Renal pelvis (tissue), 12 donors: ENCODE measurements at places on chromosomes 4 and X.

GRCh38 chr4:133151341-133151690 is 2.2 kb downstream of the PCDH10 start:
- no peak for DNase-seq

DNA sequence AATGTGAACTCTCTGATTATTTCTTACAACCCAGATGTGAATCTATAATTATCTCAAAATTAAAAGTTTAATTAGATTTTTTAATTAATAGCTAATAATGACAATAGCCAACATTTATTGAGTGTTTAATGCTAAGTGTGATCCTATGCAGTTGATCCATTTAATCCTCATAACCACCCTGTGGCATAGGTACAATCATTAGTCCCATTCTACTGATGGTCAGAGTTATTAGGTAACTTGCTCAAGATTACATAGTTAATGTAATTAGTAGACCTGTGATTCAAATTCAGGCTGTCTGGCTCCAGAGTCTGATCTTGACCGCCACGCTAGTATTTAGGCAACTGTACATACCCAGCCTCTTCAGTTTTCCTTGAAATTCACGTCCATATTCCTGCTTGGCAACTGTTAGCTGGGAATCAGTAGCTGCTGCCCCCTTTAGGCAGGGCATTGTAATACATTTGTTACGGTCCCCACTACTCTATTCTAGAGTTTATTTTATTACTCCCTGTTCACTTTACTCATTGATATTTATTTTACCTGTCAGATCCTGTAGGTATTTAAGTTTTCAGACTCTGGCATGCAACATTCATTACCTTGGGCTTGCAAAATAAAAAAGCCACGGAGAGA is 20.6 kb upstream of the TEC start:
- DNase-seq = no peak

DNA sequence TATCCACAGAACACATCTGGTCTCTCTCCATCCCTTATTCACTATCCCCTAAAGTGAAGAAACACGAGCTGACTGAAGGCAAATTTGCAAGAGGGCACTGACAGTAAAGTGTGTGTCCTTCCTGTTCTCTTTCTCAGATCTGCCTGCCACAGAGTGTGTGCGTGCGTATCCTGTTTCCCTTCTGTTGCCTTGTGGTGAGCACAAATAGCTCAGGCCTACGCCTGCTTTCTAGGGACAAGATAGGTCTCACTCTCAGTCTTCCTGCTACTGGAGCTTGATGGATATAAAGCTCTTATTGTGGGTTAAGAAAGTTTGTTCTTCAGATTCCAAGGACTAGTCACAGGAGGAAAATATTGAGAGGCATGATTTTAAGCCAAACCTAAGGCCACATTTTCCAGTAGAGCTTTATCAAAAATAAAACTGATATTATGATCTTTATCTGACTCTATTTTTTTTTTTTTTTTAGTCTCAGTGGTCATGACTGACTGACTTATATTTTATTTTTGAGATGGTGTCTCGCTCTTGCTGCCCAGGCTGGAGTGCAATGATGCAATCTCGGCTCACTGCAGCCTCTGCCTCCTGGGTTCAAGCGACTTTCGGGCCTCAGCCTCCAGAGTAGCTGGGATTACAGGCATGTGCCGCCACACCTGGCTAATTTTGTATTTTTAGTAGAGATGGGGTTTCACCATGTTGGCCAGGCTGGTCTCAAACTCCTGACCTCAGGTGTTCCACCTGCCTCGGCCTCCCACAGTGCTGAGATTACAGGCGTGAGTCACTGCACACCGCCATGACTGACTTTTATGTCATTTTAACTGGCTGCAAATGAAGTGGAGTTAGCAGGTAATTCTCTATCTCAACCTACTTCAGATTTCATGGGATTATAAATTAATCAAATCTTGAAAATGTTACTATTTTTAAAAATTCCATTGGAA is 140.3 kb upstream of the SH3RF1 start:
- peak; percentile 60 for DNase-seq

- DNase-seq = no peak
These were observed 129.7 kb downstream of the FRAS1 start for GRCh38 chr4:78186597-78187543.

GRCh38 chr4:41360921-41361793 is 104.4 kb downstream of the UCHL1 start:
- DNase-seq = no peak

GRCh38 chr4:94570558-94570957 is 118.8 kb downstream of the PDLIM5 start:
- peak; percentile 44 for DNase-seq

GRCh38 chr4:15186149-15186548 is 183.9 kb downstream of the CPEB2 start:
- DNase-seq = no peak

- peak; percentile 1 for DNase-seq
These were observed 269.4 kb upstream of the FAT4 start for GRCh38 chr4:125045311-125045710.

GRCh38 chrX:103839404-103839803 is 7.3 kb upstream of the RAB9B start:
- DNase-seq = no peak

- DNase-seq = no peak
These were observed 17.3 kb upstream of the NDUFC1 start for GRCh38 chr4:139319571-139319970.

DNA sequence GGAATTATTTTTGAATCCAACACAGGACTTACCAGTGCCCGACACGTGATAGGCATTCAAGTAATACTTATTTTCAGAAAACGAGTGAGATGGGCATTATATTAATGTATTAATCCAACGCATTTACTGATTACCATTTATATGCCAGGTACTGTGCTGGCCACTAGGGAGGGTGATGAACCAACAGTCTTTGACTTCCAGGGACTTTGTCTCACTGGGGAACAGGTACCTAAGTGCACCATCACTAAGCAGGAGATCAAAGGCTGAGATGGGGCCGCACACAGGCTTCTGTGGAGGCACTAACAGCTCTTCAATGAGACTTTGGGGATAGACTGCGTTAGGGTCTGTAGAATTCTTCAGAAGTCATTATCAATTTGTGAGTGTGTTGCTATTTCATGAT is 5.7 kb upstream of the TADA2B start:
- no peak for DNase-seq

DNA sequence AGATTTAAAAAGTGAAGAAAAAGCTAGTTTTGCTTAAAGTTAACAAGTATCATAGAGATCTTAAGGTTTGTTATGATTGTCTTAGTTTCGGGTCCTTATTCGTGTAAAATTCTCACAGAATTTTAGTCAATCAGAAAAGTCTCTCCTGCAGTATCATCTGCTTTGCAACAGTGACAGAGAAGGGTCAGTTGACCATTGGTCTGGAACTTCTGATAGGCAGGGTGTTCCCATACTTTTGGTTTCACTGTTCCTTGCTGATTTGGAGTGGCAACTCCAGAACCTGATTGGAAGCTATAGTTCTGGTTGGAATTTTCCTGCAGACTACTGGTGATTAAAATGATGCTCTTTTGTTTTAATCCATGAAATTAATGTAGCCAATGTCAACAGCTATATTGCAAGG is 1.8 kb downstream of the IL15 start:
- no peak for DNase-seq

DNA sequence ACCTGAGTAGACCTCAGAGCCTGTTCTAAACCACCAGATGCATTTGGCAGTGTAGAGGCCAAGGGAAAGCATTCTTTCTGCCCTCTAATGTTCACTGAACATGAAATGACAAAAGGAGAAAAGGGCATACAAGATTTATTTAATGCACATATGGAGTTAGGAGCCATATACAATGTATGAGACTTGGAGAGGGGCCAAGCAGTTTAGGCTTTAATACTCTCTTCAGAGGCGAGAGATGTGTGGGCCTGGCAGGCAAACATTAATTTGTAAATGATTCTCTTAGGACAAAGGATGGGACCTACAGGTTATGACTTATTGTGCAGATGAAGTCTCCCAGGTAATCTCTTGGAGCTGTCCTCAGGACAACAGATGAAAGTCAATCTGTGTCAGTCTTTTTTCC is 631.9 kb downstream of the ADGRL3 start:
- no peak for DNase-seq

DNA sequence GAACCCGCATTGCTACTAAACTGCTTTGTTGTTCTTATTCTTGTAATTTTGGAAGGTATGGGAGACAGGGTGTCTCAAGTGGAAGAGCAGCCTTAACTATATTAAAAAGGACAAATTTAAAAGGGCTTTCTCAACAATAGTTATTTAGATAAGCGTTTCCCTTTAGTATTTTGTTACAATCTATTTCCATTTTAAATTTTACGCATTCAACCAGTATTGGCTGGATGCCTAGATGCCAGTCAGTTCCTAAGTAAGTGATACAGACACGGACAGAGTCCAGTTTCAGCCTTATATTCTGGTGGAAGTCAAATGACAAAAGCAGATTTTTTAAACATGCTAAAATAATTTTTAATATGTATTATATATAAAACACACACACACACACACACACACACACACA is 28.3 kb downstream of the FAT1 start:
- DNase-seq = no peak

DNA sequence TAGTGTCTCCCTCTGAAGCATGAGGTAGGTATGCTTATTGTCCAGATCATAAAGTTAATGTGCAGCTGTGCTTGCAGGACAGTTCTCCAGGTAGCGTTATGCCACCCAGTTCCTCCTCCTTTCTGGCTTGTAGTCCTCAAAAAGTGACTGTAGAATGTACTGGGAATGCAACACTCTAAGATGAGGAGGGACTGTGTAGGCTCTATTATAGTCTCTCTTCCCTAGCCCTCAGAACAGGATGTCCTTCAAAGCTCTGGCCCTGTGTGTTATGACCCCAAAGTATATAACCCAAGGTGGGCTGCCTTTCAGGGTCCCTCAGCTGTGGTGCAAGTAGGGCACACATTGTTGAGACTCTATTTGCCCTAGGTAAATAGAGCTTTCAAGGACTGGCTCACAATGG is 20.8 kb upstream of the MANBA start:
- DNase-seq = no peak

DNA sequence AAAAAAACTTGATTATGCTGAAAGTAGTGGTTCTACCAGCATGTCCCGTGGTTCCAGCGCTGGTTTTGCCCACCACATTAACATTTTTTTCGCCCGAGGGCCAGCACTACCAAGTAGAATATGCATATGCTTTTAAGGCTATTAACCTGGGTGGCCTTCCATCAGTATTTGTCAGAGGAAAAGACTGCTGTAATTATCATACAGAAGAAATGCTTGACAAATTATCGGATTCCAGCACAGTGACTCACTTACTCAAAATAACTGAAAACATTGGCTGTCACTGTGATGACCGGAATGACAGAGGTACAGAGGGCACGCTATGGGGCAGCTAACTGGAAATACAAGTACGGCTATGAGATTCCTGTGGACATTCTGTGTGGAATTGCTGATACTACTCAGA is 34.6 kb downstream of the PRPS2 start:
- DNase-seq = no peak

DNA sequence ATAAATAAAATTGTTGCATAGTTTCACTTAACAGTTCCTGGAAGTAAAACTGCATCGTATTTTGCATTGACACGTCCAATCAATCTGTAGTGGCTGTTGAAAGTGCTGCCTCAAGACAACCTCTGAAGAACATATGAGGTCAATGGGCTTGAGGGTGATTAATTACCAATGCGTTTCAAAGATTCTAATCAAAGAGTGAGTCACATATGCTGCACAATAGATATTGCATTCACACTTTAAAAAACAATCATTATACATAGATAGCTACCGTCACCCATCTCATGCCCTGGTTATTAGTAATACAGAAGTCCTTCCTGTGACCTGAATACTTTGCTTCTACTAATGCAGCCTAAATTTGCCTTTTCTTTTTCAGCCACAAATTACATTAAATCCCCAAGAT is 743.3 kb upstream of the SLIT2 start:
- no peak for DNase-seq

GRCh38 chr4:41069257-41069656 is 145.1 kb downstream of the APBB2 start:
- DNase-seq = peak; percentile 64

- no peak for DNase-seq
These were observed 101.0 kb downstream of the HMX1 start for GRCh38 chr4:8770518-8771257.

DNA sequence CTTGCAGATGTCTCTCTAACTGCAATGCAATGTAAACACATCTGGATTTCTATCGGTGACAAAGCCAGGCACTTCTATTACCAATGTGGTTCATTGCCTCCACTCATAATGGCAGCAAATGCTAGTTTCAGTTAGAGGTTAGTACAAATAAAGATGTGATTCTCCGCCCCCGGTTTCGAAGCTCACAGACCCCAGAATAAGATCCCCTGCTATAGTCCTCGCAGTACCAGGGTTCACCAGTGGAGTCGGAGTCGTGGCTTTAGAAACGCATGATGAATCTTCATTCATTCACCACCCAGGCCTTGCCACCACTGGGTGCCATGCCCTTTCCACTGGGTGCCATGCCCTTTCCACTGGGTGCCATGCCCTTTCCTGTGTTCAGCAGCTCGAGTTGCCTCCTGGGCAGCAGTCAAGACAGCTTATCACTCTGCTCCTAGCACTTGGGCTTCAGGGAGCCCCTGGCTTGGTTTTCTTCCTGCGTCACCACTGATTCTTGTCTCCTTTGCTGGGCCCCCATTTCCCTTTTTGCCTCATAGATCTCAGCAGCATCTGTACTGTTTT is 3.5 kb upstream of the NAA10 start:
- no peak for DNase-seq

DNA sequence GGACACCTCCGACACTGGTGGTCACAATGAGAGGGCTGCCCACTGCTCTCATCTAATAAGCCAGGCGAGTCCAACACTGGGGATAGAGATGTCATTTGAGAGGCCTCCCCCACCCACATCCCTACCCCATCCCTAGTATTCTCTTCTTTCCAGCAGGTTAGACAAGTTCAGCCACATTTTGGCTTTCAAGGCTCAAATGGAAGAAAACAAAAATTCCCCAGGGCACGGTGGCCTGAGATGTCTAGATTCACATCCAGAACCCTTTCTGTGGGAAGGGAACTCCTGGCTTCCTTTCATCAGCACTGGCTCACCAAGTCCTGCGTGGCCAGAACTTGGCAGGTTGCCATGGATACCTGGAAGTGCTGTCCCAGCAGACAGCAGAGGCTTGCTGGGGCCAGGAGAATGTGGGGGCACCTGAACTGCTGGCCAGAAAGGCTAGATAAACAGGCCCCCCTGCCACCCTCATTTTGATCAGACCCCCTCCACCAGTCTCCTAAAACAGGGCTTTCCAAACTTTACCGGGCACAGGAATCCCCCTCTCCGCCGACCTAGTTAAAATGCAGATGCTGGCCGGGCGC is 1.3 kb upstream of the NYX start:
- no peak for DNase-seq

DNA sequence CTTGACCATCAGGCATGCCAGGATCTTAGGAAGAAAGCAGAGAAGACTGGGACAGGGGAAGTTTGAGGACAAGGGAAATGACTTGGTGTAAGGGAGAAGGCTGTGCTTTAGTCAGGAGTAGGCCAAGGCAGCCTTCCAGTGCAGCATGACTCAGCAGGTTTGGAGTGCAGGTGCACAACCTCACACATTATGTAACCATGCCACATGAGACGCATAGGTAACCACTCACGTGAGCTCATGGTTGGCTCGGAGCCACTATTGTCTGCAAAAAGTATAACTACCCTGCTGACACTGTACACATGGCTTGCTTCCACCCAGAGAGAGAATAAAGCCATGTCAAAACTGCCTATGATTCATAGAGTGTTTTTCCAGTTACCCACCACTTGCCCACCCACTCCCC is 715.9 kb downstream of the SMARCA1 start:
- DNase-seq = no peak

- no peak for DNase-seq
These were observed 26.7 kb upstream of the TBC1D19 start for GRCh38 chr4:26557164-26557563.

- peak; percentile 37 for DNase-seq
These were observed at the start of gene EDA2R for GRCh38 chrX:66638591-66639500. Gene EDA2R (minus strand): TSS chrX:66639078. CDS start chrX:66616020, 23,058 bp downstream.

GRCh38 chr4:139584784-139585183 is 28.8 kb upstream of the SETD7 start:
- no peak for DNase-seq
